ENCODE measurements at places on chromosomes 3 and 15.

DNA sequence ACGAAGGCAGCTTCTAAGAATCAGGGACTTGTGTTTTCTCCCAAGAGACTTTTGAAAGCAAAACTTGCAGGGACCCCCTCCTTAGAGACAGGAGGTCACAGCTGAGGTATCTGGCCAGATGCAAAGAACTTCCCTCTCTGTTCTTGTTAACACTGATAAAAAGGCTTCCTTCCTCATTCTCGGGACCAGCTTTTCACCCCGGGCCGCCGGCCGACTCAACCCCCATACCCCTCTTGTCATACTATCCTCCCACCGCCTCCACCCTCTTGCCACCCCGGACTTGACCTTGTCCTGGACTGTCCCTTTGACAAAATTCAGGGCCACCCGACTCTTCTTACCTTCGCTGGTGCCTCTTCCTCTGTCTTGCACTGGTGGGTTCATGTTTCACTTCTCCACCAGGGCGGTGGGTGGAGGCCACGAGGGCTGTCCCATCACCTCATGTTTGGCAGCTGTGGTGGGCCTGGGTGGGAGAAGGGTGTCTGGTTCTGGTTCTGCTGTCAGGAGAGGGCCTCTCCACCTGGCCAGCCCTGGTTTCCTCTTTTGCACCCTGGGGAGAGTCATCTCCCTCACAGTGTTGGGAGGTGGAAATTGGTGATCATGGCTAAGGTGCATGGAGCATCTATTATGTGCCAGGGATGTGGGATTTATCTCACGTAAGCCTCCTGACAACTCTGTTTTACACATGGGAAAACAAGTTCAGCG, 32.5 kb downstream of the BHLHE40 start:
- no peak for DNase-seq

- DNase-seq, result peak; percentile 15
Observed at GRCh38 chr3:114846779-114847178, 300.3 kb downstream of the ZBTB20 start.

- DNase-seq, result no peak
Observed at GRCh38 chr3:136136454-136136853, 59.7 kb downstream of the MSL2 start.

DNA sequence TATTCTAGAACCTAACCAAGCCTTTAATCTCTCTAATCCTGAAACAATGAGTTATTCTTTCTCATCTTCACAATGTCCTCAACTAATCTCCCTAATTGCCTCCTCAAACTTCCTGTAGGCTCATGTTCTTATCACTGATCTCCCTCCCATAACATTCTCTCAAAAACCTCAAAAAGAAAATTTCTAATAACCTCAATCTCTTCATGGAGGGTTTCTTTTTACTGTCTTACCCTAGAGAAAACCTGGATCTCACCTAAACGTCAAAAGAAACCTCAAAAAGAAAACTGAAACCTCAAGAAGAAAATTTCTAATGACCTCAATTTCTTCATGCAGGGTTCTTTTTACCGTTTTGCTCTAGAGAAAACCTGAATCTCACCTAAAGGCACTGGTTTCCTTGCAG, 150.2 kb downstream of the GSK3B start:
- DNase-seq, result no peak

- DNase-seq, result peak; percentile 16
Observed at GRCh38 chr3:56725175-56725574, 42.1 kb upstream of the TASOR start.

GRCh38 chr3:126270145-126270811, 86.9 kb downstream of the KLF15 start:
- peak; percentile 70 for DNase-seq

- peak; percentile 53 for DNase-seq
Observed at GRCh38 chr3:151197981-151198767, 4.8 kb downstream of the GPR171 start.

DNA sequence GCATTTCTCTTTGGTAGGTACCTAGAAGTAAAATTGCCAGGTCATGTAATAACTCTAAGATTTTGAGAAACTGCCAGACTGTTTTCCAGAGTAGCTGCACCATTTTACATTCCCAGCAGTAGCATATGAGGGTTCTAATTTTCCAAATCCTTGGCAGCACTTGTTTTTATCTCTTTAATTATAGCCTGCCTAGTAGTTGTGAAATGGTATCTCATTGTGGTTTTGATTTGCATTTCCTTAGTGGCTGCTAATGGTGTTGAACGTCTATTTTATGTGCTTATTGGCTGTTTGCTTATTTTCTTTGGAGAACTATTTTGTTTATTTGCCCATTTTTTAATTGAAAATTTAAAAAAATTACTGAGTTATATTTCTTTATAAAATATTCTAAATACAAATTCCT, 117.9 kb downstream of the TCF12 start:
- DNase-seq, result no peak

DNA sequence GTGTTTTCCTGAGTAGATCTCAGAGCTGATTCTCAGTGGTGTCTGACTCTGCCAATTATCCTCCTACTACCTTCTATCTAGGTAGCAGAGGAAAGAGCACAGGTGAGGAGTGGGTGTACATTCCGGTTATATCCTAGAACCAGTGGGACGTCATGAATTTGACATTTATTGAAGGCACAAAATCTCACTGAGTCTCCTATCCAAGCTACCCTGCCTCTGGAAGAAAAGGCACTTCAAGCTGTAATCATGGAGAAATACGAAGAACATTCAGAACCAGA, 952.2 kb downstream of the TUSC7 start:
- no peak for DNase-seq

- DNase-seq, result no peak
Observed at GRCh38 chr15:45228931-45229330, 23.1 kb upstream of the SLC28A2 start.

- no peak for DNase-seq
Observed at GRCh38 chr3:196323691-196324090, 5.7 kb upstream of the DYNLT2B start.

DNA sequence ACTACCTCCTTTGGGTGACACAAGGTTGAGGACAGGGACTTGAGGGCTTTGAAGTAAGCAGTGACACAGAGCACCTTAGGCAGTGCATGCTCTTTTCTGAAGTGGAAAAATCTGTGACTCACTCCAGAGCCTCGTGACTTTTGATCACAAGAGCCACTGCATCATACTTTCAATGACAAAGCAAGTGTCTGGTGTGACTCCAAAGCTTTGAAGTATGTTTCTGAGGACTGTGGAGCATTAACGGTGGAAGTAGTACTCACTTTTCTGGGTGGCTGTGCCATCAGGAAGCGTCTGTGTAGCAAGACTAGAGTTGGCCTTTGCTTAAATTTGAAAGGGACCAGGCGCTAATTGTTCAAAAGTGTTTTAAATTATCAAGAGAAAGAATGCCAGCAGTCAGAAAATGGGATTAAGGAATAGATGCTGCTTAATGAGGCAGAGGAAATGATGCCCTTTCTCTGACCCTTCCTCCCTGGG, 210.7 kb upstream of the TRIM42 start:
- DNase-seq, result no peak

- no peak for DNase-seq
Observed at GRCh38 chr15:31437686-31438085, 111.1 kb downstream of the KLF13 start.

- peak; percentile 71 for DNase-seq
Observed at GRCh38 chr3:14947100-14947885, at the start of gene NR2C2. Gene NR2C2 (plus strand): TSS chr3:14947583. CDS start chr3:15003915, 56,332 bp downstream.

- DNase-seq, result no peak
Observed at GRCh38 chr3:116070061-116070460, 375.2 kb downstream of the LSAMP start.

DNA sequence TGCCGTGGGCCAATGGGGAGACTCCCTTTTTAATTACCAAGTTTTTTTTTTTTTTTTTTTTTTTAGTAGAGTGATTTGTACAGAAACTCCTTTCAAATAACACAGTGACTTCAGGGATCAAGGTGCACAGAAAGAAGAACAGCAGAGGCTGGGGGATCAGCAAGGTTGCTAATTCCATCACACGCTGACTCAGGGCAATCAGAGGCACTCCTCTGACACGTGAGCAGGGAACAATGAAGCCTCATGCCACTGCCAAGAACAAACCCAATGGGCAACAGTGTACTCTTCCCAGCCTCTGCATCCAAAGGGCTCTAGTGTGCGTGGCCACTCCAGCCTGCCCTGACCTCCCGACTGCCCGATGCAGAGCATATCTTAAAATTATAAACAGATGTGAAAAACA, 186.7 kb upstream of the WNT5A start:
- no peak for DNase-seq

GRCh38 chr3:123090728-123091531, 24.1 kb downstream of the PDIA5 start:
- no peak for DNase-seq

- peak; percentile 68 for DNase-seq
Observed at GRCh38 chr15:67126551-67127330, 61.3 kb downstream of the SMAD3 start.

DNA sequence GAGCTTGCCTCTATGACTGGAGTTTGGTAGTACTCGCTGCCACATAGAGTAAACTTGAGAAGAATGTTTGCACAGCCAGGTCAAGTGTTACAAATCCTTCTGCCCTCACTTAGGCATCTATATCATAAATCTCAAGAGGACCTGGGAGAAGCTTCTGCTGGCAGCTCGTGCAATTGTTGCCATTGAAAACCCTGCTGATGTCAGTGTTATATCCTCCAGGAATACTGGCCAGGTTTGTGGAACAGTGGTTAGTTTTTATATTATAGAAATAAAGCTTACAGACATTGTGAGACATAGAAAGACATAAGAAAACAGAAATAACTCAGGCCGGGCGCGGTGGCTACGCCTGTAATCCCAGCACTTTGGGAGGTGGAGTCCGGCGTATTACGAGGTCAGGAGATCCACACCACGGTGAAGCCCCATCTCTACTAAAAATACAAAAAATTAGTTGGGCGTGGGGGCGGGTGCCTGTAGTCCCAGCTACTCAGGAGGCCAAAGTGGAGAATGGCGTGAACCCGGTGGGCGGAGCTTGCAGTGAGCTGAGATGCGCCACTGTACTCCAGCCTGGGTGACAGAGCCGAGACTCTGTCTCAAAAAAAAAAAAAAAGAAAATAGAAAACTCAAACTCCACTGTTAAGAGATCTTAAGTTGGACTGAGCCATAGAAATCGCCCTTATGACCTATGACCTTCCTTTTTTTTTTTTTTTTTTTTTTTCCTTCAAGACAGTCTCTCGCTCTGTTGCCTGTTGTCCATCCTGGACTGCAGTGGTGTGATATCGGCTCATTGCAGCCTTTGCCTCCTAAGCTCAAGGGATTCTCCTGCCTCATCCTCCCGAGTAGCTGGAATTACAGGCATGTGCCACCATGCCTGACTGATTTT, 2.2 kb downstream of the RPSA start:
- DNase-seq, result no peak

DNA sequence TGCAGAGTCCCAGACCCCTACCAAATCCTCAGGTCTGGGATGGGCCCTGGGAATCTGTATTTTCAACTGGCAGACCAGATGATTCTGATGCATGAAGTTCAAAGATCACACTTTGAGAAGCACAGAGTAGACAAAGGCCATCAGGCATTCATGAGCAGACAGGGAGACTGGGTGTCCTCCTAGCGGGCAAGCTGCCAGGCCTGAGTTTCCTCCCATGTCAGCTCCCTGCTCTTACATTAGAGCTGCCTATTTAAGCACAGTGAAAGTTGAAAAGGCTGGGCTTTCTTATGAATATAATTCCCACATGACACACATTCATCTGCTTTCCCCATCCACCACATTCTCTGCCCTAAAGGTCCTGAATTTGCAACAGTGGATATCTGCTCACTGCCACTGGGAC, 14.0 kb downstream of the CAPN3 start:
- no peak for DNase-seq

DNA sequence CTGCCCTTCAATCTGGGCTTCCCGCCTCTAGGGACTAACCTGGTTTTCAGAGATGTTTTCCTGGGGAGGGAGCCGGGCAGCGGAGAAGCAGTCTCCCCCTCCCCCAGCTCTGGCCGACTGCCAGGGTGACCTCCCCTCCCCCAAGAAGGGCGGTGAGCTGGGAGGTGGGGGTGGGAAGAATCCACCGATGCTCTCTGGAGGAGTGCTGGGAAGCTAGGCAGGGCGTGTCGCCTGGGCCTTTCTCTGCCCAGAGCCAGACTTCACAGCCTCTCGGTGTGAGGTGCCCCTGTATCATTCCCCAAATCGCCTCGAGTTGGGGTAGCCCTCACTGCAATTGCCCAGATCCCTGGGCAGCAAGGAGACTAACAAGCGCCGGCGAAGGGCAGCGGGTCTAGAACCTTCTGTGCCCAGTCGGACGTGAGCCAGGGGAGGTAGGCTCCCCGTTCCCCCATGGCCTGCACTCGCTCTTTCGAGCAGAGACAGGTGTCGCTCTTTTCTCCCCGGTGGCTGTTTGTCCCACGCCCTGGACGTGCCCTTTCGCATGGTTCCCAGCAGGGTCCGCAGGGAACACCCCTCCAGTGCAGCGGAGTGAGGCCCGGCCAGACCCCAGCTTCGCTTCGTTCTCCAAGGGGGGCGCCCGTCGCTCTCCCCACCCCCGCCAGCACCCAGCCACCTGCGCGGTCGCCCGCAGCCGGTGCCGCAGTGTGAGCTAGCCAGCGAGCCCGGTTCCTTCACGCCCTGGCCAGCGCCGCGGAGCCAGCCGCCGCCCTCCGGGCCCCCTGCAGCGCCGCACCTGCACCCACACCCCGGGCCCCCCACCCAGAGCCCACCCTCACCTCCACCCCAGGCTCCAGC, 1.1 kb downstream of the RAB6B start:
- no peak for DNase-seq

DNA sequence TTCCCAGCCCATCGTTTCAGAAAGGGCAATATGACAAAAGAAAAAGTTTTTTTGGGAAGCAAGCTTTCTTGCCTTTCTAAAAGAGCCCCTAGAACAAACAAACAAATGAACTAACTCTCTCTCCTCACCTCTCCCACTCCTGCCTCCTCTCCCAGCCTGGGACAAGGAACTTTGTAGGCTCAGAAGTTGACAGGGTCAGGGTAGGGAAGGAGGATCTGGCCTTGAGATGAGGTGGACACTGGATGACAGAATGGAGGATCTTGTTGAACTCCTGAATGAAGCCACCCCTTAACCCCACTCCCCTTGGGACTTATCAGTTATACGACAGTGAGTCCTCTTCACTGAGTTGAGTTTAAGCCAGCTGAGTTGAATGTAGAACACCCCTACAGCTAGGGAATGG, 1.6 kb upstream of the ITGA11 start:
- DNase-seq, result no peak

GRCh38 chr3:40452562-40452875, 4.6 kb upstream of the RPL14 start:
- DNase-seq, result no peak

- peak; percentile 37 for DNase-seq
Observed at GRCh38 chr15:62254137-62254934, 89.3 kb upstream of the C2CD4B start.

DNA sequence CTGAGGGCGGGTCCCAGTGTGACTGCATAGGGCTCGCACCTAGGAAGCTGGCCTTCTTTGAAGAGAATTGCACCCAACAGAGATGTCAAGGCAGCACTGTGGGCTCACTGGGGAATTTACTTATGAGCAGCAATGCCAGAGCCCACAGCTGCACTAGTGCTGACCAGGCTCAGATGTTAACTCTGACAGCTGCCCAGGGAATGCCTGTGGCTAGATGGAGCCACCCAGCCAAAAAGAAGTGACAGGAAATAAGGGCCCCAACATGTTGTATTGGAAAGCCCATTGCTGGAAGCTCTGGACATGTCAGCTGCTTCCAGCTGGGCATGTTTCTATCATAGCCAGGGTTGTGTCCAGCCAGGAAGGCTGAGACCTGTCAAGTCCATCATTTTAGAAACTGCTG, 90.9 kb upstream of the ZNF280D start:
- peak; percentile 63 for DNase-seq

GRCh38 chr15:90000186-90001001, 730 bp upstream of the ZNF710 start:
- DNase-seq, result peak; percentile 44

Measured in fibroblast of lung (primary cell).